ENCODE measurements at places on chromosomes 7 and 10.

DNA sequence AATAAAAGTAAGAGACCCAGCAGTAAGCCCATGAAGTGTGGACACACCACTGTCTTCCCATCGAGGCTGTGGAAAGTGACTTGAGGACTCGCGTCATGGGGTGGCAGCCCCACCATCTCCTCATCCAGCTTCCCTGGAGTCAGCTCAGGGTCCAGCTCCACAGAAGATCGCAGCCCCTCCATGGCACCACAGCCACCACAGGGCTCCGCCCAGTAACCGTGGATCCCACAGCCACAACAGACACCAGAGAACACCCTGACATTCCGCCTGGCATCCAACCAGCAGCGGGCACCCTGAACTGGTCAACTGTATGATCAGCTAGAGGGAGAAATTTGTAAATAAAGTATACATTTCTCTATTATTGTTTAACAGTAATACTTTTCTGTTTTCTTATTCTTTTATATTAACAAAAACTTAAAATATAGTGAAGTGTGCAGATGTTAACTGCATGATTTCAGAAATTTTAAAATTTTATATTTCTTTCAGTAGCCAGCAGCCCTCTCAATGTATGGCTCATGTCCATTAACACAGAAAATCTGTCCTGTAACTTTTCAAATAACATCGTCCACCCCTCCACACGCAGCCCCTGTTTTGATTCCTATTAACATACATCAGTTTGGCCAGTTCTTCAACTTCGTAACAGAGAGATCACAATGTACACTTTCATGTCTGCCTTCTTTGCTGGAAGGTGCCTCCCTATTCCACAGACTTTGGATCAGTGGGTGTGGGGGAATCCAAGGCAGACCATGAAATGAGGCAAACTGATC is 69.7 kb downstream of the ITGB1 start:
- no peak for DNase-seq

- DNase-seq = no peak
Observed at GRCh38 chr7:121126801-121127534, 138.5 kb downstream of the CPED1 start.

GRCh38 chr10:112587729-112588128 is 140.7 kb downstream of the VTI1A start:
- DNase-seq = no peak

DNA sequence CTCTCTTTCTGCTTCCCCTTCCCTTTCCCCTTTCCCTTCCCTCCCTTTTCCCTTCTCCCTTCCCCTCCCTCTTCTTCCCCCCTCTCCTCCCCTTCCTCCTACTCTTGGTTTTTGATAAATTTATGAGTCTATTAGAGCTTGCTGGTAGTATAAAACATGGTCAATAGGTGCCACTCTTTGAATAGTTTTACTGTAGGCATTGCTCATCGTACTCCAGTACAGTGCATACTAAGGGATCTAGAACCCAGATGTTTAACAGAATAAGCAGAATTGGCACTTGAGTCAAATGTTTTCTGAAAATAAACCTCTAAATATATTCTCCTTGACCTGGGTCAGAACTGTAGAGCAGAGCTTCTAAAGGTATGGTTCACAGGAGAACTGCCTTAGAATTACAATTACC is 126.7 kb downstream of the SORCS3 start:
- no peak for DNase-seq

- no peak for DNase-seq
Observed at GRCh38 chr10:21499701-21500577, 25.5 kb downstream of the SKIDA1 start.

DNA sequence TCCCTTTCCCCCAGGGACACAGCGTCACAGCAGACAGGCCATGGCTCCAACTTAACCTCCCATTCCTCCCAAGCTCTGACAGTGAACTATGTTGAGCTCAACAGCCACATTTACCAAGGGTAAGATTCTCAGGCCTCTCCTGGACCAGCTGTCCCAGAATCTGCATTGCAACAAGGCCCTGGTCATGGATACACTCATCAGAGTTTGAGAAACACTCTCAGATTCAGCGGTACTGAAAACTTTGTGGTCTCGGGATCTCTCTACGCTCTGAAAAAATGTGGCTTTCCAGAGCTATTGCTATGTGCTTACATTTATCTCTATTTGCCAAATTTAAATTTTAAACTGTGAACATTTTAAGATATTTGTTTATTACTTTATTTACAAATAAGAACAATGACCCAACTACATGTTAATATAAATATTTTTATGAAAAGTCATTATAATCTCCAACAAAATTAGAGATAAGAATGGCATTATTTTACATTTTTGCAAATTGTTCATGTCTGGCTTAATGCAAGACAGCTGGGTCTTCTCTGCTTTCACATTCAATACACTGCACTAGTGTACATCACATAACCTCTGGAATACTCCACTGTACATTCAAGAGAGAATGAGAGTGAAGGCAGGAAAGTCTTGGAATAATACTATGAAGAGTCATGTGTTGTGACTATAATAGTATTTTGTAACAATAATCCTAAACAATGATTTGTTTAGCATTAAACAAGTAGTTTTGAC is 190.9 kb upstream of the PITRM1 start:
- DNase-seq = no peak

DNA sequence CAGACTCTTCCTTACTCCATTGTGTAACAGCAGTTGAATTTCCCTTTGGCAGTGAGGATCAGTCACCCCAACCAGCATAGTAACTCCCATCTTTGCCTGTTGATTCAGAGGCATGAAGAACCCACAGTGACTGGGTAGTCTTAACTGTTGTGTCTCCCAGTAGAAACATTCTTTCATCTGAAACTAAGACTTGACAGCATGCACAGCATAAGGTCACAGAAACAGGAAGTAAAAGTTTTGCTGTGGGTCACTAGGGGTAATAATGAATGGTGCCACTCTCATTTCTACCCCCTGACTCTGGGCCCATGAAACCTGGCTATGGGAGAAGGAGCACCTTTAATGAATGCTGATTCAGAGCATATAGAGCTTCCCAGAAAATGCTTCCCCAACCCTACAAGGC is 8.3 kb upstream of the FRMPD2 start:
- DNase-seq = no peak

DNA sequence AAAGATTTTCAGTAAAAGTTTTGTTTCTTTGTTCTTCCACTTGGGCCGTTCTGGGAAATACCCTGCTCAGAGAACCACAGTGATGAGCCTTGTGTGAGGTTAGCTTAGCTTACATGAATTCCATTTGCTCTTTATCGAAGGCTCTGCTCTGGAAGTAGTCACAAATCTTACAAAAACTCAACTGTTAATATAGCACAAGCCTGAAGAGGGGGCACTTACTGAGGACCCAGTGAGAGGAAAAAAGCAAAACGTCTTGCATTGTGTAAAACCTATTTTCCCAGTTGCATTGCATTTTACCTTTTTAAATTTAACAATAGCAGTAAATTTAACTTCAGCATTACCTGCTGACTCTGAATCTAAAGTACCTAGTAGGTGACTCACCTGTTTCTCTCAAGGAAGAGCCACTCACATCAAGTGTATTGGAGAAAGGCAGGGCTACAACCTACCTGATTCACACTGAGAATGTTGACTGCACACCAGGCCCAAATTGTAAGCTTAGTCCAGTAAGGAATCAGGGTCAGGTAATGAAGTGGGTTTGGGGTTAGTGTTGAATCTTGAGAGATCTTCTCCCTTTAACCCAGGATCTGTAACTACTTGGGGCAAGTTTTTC is 42.3 kb downstream of the PPP1R17 start:
- no peak for DNase-seq

- no peak for DNase-seq
Observed at GRCh38 chr10:19488592-19489280, 327.5 kb upstream of the PLXDC2 start.

- no peak for DNase-seq
Observed at GRCh38 chr7:99143521-99143852, 421 bp downstream of the SMURF1 start.

GRCh38 chr10:86261941-86262687 is 104.5 kb downstream of the GRID1 start:
- DNase-seq = no peak

Data from SK-N-MC (cell line).